Activated CD4-positive, alpha-beta T cell treated with anti-CD3 and anti-CD28 coated beads for 1 hour (primary cell): ENCODE measurements at places on chromosomes 4 and X.

DNA sequence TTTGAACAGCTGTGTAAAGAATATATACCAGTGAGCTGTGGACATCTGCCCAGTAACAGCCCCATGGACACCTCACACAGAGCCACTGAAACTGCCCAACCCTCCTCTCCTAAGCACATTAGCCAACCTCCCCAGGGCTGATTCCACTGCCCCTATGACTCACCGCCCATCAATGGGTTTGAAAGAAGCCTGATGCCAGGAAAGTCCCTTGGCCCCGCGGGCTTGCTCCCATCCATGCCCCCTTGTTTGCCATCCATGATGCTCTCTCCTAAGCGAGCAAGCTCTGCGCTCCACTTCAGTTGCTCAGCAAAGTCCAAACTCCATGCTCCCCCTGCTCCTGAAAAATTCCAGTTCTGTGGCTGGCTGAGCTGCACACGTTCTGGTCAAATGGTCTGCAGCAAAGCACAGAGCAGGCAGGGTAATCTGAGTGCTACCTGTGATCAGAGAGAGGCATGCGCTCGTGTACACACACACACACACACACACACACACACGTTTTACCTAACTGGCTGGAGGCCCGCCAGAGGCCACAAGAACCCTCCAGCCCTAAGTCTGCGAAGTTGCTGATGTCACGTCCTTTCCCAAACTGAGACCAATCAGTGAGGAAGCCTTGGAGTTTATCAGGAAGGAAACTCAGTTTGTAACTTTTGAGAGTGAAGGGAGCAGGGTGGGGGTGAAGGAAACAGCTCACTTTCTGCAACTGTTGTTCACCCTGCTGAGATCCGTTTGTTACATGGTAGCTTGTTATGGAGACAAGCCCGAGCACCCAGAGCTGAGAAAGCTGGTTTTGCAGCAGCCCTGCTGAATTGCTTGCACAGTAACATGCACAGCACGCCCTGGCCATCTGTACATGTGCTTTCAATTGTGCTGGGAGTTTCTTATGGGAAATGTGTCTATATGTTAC lies at the start of gene ASB9:
Gene ASB9 (minus strand): TSS at position 466 of the 904 bp plus-strand sequence. CDS start 209 bp downstream, at position 257.
- DNase-seq, result no peak

GRCh38 chrX:101071582-101071981 lies 7.1 kb upstream of the TMEM35A start:
- no peak for DNase-seq

DNA sequence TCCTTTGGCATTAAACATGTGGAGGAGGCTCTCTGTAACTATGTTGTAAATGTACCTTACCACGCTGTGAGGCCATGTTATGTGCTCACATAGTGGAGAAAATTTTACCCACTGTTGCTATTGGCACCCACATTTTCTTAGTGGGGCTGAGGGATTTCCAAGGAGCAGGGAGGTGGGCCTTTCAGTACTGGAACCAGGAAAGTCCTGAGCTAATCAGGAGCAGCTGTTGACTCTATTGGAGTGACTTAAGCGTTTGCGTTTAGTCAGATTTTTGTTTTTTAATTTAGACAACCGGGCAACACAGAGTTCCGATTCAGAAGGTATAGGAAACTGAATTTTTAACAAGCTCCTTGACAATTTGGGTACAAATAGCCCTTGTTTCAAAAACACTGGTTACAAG lies 30.7 kb upstream of the WDR17 start:
- DNase-seq, result no peak

DNA sequence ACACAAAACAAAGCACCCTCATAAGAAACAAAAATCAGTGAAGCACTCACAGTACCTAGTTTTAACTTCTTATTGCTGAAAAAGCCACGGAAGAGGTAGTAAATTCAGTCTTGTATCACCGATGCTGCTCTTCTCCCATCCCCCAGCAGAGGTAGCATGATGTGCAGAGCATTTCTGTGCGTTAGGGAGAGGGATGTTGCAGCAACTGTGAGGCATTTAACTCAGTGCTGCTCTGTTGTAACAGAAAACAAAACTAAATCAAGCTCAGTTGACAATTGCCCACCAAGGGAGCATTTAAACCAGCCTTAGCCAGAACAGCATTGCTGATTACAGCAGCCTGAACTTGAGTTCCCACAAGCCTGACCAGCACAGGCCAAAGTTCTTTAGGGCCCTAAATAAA lies 1279.7 kb upstream of the ADGRL3 start:
- DNase-seq, result no peak

- DNase-seq, result no peak
These were observed 20.0 kb upstream of the CAMK2D start for GRCh38 chr4:113781439-113782040.

GRCh38 chr4:126097155-126097799 lies 782.5 kb downstream of the FAT4 start:
- DNase-seq, result no peak

DNA sequence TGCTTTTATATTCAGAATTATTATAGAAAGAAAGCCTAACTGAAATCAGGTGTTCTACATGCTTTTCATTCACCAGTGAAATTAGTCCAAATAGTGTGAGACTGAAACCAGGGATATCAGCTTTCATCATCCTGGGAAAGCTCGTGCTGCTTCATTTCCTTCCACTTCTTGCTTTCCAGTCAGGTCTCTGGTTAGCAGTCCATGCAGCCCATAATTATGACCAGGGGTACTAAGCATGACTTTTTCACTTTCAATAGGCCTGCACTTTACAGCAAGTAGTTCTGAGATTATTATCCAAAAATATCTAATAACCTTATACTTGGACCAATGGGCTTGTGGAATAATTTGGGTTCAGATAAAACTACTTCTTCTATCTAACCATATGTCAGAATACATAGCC lies 673.2 kb upstream of the MAGEB2 start:
- no peak for DNase-seq

GRCh38 chr4:124121461-124121971 lies 591.0 kb downstream of the ANKRD50 start:
- no peak for DNase-seq

GRCh38 chr4:11455201-11455835 lies 26.6 kb upstream of the HS3ST1 start:
- no peak for DNase-seq

DNA sequence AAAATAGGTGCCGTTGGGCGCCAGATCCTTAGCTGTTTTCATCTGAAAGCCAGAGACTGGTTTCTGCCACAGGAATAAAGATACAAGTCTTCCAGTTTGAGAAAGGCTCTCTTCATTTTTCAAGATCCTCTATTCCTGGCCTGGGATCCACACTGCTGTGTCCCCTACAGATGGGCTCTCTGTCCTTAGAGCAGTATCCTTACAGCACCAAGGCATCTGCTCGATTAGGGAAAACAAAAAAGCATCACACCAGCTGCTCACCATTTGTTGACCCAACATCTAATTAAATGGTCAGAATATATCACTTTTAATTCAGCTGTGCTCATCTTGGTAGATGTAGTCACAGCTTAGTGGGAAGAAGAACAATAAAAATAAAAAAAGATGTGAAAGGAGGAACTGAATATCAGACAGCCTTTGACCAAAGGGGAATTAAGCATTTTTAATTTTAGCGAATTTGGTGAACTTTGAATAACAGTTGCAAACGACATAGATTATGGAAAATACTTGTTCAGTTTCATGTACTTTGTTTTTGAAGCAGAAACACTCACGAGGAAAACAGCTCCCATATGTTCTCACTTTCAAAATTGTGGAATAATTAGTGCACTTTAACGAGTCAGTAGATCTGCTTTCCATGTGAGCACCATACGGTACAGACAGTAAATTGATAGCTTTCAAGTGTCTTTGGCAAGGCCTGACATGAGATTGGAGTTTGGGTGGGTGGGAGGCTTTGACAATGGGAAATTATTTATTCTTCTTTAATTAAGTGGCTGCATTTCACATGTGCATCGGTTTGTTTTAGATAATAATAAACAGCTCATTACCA lies 148.4 kb upstream of the CLNK start:
- no peak for DNase-seq

DNA sequence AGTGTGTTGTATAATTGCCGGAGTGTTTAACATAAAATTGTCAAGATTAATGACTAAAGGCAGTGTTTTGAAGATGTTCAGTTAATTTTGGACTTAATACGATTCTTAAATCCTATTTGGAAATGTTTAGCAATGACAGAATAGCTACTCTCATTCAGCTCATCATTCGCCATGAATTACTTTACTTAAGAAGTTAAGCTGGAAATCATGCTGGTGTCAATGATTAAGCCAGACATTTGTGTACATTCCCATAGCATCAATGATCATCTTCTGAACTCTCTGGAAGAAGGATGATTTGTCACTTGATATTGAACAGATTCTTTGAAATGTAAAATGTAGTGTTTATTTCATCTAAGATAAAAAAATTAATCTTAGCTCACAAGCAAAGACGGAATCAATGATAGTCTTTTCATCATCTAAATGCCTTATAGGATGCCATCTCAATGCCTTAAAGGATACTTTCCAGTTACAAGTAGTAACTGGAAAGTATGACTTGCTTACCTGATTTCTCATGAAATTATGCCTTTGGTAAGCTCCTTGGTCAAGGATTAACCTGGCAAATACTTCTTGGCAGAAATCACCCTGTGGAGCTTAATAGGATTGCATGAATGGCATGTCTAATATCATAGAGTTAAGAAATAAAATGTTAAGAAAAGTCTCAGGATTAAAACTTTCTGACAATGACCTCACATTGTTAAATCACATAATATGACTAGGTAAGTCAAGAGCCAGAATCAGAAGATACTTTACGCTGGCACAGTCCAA lies 515.5 kb upstream of the AGA start:
- DNase-seq, result no peak

- no peak for DNase-seq
These were observed 16.8 kb upstream of the DMP1 start for GRCh38 chr4:87633243-87633642.

GRCh38 chr4:175805846-175806245 lies 6.2 kb downstream of the GPM6A start:
- DNase-seq, result no peak

- DNase-seq, result no peak
These were observed 34.2 kb upstream of the ZNF518B start for GRCh38 chr4:10491401-10491800.

DNA sequence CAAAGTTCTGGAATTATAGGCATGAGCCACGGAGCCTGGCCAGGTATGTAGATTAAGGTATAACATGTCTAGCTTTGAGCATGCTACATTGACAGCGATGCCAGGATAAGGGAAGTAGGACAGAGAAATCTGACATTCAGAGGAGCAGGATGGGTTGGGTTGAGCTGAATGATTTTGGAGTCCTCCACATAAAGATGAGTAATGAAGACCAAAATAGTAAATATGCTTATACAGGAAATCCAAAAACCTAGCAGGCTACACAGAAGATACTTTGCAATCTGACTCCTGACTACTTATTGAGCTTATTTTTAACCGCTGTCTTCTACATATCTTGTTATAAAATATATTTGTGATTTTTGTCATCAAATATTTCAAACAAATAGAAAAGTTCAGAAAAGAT lies 69.7 kb downstream of the PDGFC start:
- no peak for DNase-seq

DNA sequence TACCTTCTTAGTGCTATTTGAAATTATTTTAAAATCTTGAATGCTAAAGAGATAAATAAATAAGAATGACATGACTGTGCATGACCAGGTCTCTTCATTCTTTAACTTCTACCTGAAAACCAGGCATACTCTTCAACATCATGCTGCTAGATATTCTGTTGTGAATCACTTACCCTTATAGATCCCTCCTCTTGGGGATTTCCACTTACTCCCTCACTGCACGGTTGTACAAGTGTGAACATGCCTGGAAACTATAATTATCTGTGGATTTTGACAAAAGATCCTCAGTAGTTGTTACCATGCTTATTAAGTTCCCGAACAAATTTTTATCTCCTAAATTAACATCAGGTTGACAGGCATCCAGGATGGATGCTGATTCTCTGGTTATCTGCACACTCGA lies 54.3 kb downstream of the ADGRL3 start:
- no peak for DNase-seq

- no peak for DNase-seq
These were observed 19.8 kb downstream of the KLHL34 start for GRCh38 chrX:21638311-21638710.

GRCh38 chr4:25032126-25032525 lies 1.4 kb upstream of the LGI2 start:
- DNase-seq, result no peak

- DNase-seq, result no peak
These were observed 125.3 kb downstream of the SOWAHB start for GRCh38 chr4:76772498-76773106.

GRCh38 chr4:132565542-132565941 lies 583.6 kb upstream of the PCDH10 start:
- no peak for DNase-seq

DNA sequence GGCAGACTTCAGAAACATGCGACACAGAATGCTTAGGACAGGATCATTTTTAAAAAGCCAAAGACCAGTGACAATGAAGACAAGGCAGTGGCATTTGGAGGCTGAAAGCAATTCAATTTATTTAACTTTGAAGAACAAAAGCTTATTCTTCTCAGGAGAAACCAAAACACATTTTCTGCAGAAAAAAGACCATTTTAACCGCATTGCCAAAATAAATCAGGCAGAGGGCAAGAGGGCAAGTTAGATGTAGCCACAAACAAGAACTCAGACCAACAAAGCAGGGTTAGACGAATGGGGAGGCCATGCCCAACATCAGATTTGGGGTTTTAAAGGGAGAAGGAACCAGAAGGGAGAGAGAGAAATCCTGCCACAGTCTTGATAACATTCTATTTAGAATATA lies 58.9 kb downstream of the RELL1 start:
- no peak for DNase-seq

DNA sequence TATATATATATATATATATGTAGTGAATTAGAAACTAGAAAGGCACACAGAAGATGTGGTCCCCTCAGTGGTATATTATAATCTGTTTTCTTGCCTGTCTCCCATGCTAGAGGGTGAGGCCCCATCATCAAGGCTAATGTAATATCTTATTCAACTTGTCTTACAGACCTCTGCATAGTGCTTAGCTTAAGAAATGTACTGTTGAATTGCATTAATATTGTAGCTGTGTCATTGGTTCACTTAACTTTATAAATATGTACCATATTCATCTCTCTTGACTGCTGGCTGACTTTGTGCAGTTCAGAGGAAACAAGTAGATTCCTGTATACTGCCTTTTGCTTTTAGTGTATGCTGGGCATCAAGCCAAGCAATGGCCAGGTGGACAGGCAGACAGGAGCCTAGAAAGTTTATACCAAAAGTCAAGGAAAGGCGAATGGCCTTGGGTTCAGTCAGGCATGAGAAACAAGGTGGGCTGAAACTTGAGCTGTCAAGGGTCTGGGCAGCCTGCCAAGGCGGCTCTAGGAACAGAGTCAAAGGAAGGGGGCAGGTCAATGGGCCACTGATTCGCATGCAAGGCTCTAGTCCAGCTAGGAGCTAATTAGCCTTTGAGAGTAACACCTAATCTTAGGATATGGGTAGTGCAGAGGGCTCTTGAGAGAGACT lies 78.8 kb upstream of the LEF1 start:
- DNase-seq, result no peak

- no peak for DNase-seq
These were observed 1331.6 kb downstream of the ADGRL3 start for GRCh38 chr4:62531731-62532130.

- no peak for DNase-seq
These were observed 10.5 kb downstream of the PPAT start for GRCh38 chr4:56424697-56425514.

GRCh38 chr4:122038896-122039295 lies 87.0 kb upstream of the TRPC3 start:
- no peak for DNase-seq

GRCh38 chr4:1208970-1209704 lies 36.8 kb upstream of the SPON2 start:
- DNase-seq, result no peak

GRCh38 chrX:39327255-39327654 lies 526.0 kb downstream of the MID1IP1 start:
- DNase-seq, result peak; percentile 34
